NCI-H1436 treated with DMSO at 0.1 percent for 48 hours (cell line): ENCODE measurements at places on chromosomes 11 and 22.

DNA sequence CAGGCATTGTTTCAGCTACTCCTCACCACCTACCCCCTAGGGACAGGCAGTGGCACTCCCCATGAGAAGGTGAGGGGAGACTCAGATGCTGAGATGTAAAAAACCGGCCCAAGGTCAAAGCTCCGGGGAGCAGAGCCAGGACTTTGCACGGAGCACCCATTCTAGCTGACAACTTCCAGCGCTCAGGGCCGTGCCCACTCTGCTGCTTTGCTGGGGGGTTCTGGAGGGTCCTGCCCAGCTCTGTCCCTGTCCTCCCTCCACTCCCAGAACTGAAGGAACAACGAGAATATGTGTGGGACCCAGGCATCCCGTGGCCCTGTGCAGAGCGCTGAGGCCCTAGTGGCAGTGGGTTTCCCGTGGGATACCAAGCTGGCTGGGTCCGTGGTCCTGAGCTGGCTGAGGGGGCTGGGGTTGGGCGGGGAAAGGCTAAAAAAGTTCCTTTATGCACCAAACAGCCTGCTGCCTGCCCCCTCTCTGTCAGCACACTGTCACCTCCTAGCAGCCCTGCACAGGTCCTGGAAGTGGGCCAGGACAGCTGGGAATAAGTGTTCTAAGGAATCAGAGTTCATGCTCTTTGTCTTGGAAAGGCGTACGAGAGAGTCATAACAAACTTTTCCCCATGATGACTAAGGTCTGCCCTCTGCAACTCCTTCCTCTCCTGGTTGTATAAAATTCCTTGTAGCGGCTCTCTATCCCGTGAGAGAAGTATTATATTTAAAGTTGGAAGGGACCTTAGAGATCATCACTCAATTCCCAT lies 1.9 kb downstream of the MS4A10 start:
- no peak for DNase-seq

DNA sequence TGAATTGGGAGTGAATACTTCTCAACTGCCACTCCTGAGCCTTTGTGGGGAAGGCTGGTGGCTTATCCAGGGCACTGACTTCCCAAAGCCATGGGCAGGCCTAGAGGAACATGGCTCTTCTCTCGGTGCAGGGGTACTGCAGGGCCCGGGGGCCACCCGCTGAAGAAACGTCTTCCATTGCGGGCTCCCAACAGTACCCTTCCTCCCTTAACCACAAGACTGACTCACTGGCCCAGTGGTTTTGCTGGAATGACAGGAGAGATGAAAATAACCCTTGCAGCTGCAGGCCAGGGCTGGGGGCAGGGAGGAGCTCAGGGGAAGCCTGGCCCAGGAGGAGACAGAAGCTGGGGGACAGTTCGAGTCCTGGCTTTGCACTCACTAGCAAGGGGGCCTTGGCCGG lies 13.5 kb downstream of the TXN2 start:
- no peak for DNase-seq

DNA sequence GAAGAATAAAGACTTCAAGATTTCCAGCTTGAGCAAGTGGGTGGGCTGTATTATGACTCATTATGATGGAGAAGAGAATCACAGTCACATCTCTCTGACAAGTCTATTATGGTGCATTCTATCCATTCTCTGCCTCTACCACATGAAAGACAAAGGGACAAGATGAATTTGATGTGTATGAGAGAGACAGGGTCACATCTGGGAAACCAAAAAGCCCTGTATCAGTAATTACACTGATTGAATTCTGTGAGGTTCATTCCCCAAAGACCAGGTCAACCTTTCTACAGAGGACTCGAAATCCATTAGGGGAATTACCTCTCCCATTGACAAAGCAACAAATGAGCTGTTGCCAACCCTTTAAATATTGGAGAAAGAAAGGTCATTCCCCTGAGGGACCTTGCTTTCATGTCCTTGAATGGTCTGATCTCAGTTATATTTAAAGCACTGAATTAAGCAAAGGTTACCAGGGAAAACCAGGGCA lies 109.6 kb downstream of the USP35 start:
- no peak for DNase-seq

- DNase-seq = no peak
These were observed 50.2 kb upstream of the PICALM start for GRCh38 chr11:86119077-86119476.

- DNase-seq = no peak
These were observed at the start of gene GSTT4 for GRCh38 chr22:24005201-24005600. GSTT4 (minus strand) TSS chr22:24005453; CDS start chr22:24005356, 97 bp downstream.

- DNase-seq = no peak
These were observed 146.4 kb downstream of the C11orf91 start for GRCh38 chr11:33554219-33554618.

DNA sequence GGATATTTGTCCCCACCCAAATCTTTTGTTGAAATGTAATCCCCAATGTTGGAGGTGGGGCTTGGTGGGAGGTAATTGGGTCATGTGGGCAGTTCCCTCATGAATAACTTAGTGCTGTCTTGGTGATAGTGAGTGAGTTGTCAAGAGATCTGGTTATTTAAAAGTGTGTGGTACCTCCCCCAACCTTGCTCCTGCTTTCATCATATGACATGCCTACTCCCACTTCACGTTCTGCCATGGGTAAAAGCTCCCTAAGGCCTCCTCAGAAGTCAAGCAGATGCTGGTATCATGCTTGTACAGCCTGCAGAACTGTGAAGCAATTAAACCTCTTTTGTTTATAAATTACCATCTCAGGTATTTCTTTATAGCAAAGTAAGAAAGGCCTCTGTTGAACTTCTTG lies 30.6 kb downstream of the AAMDC start:
- DNase-seq = no peak

DNA sequence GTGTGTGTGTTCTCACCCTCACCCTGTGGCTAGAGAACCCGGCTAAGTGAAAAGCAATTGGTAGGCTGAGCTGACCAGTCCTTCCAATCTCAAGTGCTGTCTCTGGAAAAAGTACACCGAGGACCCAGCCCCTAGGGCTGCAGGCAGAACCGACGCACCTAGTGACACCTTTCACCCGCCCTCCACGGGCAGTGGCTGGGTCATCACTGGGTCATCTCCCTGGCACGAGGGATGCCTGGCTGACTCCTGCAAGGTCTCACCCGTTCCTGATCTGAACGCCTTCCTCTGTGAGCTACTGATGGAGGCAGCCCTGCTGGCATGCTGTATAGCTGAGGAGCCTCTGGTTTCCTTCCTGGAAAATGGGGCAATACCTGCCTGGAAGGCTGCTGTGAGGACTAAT lies 311.5 kb downstream of the NTM start:
- no peak for DNase-seq

DNA sequence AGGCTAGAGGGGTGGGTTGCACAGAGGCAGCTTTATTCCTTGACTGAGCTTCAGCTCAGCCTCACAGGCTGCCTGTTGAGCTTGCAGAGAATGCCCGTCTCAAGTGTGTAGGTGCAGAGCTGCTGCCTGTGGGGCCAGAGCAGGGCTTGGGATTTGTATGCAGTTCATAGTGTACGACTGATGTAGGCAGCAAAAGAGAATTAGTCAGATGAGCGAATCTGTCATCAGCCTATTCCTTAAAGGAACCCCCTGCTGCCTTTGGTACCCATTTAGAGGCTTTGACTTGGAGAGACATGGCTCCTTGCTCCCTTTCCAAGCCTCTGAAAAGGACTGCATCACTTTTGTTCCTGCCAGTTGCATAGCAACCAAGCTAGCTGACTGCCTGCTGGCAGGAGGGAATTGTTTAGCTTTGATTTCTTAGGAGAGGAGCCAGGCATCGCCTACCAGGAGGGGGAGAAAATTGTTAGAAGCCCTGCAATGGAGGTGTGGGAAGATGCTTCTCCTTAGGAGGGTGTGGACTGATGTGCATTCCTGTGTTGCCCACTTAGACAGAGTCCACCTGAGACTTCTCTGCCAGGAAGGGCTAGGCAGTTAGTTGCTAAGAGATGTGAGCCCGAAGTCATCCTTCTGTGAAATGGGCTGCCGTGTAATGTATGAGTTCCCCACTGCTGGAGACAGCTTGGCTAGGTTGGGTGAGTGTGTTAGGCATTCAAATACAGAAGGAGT lies 10.9 kb downstream of the ACO2 start:
- no peak for DNase-seq

GRCh38 chr11:92329137-92329536 lies 104.5 kb downstream of the FAT3 start:
- no peak for DNase-seq

GRCh38 chr11:63023841-63024648 lies 8.4 kb upstream of the SLC22A8 start:
- no peak for DNase-seq
